ENCODE measurements at places on chromosomes 16 and 17. TPM values are rescaled to one million over a fixed set of nuclear protein-coding genes. Genes with fewer than 3 reads are reported as not detected.

The PLA2G10 gene
- 5.8 TPM for total RNA-seq

The GUCY2D gene
- 0.79 TPM for total RNA-seq

The TBC1D3E gene
- total RNA-seq: not detected

The SLC13A5 gene
- total RNA-seq: 0.92 TPM

The CPHXL2 gene
- total RNA-seq: not detected

The SLC26A11 gene
- 12.4 TPM for total RNA-seq

The MYCBPAP gene
- total RNA-seq: 11.6 TPM

The KRTAP3-2 gene
- total RNA-seq: not detected

The TOX3 gene
- total RNA-seq: not detected

The GAA gene
- total RNA-seq: 86.9 TPM

The MNT gene
- total RNA-seq: 60.7 TPM

The NEUROD2 gene
- total RNA-seq: not detected

The NPIPA7 gene
- total RNA-seq: 7.2 TPM

The MTSS2 gene
- total RNA-seq: 27.6 TPM

The NLRC5 gene
- 29.7 TPM for total RNA-seq

The SRL gene
- total RNA-seq: not detected

The MT1M gene
- not detected for total RNA-seq

The CALB2 gene
- 107 TPM for total RNA-seq

The RAPGEFL1 gene
- total RNA-seq: 14.9 TPM

The TP53TG3B gene
- not detected for total RNA-seq

The KRTAP17-1 gene
- not detected for total RNA-seq

The AATK gene
- 2.4 TPM for total RNA-seq

The SPATA32 gene
- 0.48 TPM for total RNA-seq

The CRYM gene
- total RNA-seq: not detected

The GPR139 gene
- total RNA-seq: not detected

The SKAP1 gene
- 0.85 TPM for total RNA-seq

The KRTAP4-3 gene
- total RNA-seq: not detected

The TMC8 gene
- 2.6 TPM for total RNA-seq

The SLC12A3 gene
- total RNA-seq: 0.26 TPM

The CRISPLD2 gene
- total RNA-seq: 19.9 TPM

The DPEP1 gene
- not detected for total RNA-seq

The CLEC3A gene
- total RNA-seq: not detected

The CKLF gene
- 86.4 TPM for total RNA-seq

Data from PC-9 (cell line).